ENCODE measurements at places on chromosomes 6 and 20.

GRCh38 chr20:44279228-44279627, 31.8 kb downstream of the FITM2 start:
- DNase-seq, result no peak

GRCh38 chr6:131488780-131489179, 84.2 kb upstream of the ARG1 start:
- no peak for DNase-seq

- DNase-seq, result no peak
Measured at GRCh38 chr6:146670161-146670560, 71.4 kb downstream of the ADGB start.

DNA sequence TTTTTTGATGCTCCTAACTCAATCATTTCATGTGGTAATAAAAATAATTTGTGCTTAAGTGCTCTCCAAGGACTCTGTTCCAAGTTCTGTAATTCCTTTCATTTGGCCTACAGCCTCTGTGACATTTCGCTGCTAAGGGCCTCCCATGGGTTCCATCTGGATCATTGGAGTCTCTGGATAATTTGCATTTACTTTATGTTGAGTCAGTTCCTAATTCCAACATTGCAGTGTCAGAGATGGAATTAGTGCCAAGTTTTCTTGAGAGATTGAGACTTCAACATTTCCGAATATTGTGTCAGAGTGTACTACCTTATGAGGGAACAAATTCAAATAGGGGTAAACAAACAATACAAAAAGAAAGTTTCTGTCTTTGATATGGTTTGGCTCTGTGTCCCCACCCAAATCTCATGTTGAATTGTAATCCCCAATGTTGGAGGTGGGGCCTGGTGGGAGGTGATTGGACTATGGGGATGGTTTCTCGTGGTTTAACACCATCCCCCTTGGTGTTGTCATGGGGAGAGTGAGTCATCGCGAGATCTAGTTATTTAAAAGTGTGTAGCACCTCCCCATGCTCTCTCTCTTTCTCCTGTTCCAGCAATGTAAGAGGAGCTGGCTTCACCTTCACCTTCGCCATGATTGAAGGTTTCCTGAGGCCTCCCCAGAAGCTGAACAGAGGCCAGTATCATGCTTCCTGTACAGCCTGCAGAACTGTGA, 244.1 kb upstream of the TBX18 start:
- no peak for DNase-seq

Measured in CD4-positive, alpha-beta T cell treated with Interleukin-1 beta for 1 hour (primary cell).